ENCODE measurements at places on chromosomes 1 and 21.

GRCh38 chr1:75292013-75292412 is 157.8 kb downstream of the LHX8 start:
- no peak for DNase-seq

DNA sequence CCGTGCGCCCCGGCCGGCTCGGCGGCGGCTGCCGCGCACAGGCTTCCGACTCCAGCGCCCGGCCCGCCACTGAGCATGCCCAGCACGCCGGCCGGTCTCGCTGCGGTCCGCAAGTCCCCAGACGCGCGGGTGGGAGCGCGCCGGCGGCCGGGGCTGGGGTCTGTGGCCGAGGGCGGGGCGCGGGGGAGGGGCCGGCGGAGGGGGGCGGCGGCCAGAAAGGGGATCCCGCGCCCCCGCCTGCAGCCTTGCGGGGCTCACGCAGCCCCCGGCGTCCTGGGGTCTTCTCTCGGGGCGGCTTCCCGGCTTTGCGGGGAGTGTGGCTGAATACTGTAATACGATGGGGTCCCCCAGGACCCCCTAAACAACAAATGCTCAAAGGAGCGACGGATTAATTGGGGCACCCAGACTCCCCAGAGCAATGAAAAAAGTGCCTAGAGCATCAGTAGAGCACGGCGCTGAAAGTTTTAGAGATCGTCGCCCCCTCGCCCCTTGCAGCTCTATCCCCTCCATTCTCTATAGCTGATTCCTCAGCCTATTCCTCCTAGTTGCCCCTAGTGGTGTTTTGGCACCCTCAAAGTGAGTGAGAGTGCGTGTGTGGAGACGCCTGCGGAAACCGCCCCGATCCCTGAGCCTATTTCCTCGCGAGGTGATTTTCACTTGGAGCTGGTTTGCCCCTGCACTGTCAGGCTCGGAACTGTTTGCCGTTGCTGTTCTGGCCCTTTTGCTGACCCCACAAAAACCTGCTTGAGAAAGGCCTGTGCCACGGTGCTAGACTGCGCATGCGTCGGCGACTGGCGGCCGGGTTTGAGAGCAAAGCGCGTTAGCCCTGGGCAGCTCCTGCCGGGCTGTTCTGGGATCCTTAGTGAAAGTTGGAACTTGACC is at the start of gene VAV3:
VAV3 (minus strand) TSS at position 71 of the 882 bp plus-strand sequence. CDS start 311 bp downstream, outside the sequence.
- peak; percentile 24 for DNase-seq

DNA sequence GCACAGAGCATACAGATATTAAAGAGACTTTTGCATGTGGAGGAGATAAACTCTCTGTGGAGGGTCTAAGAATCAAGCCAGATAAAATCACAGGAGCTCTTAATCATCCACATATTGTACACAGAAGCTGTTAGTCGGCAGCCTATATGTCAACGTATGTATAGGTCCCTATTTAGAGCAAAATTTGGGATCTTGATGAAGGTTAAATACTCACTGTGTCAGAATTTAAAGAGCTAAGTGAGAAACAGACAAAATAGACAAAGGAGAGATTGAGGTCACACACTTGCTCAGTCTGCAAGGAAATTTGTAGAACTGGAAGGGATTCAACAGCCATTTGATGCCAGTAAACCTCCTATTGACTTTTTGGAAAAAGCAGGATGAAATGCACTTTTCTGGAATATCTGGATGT is 4.1 kb upstream of the IRF2BP2 start:
- DNase-seq = no peak

GRCh38 chr1:241499910-241500309 is 19.6 kb downstream of the FH start:
- DNase-seq = no peak

DNA sequence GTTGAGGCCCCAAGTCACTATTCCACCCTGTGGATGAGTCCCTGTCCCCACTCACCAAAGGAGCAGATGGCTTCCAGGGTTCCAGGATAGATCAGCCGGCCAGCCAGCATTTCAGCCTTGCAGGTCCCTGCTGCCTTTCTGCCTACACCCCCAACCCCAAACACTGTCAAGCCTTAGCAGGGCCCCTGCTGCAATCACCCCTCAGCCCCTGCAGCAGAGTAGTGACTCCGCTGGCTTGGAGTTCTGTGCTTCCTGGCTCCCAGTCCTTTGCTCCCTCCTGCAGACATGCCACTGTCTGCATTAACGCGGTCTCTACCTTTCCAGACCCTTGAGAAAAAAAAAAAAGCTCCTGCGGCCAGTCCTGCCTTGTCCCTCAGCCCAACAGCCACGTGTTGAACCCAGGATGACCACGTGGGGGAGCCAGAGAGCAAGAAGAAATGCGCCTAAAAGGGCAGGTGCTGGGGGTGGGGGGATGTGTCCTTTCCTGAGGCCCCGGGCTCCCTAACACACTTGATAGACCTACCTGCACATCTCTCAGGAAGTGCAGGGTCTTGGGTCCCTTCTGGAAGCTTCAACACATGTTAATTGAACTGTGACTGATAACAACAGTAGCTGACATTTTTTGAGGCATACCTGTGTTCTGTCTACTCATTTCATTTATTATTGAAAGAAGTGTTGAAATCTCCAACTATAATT is 37.4 kb downstream of the RASSF5 start:
- DNase-seq = peak; percentile 74

GRCh38 chr1:197737916-197738315 is 37.4 kb downstream of the DENND1B start:
- DNase-seq = no peak

GRCh38 chr1:92307980-92308379 is 9.1 kb downstream of the RPAP2 start:
- DNase-seq = no peak

DNA sequence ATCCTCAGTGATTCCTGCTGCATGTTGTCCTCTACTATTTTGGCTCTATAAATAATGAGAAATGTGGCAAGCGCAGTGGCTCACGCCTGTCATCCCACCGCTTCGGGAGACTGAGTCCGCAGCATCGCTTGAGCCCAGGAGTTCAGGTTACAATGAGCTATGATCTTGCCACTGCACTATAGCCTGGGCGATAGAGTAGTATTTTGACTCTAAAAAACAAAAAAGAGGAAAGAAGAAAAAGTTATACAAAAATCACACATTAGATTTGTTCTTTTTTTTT is 756 bp upstream of the SLC25A44 start:
- no peak for DNase-seq

GRCh38 chr21:29655577-29655976 is 284.2 kb downstream of the GRIK1 start:
- DNase-seq = no peak

All from stimulated activated CD8-positive, alpha-beta memory T cell treated with anti-CD3 and anti-CD28 coated beads, Interleukin-4, amount 100 ng/mL, for 1 hour (primary cell).